Calu3 (cell line): ENCODE measurements at places on chromosomes 7 and 10.

- DNase-seq = no peak
- no peaks in the 10 kb centered on the region for H3K36me3 ChIP-seq
- no peak overlapping the region for H3K4me3 ChIP-seq
- no peaks in the 10 kb centered on the region for H3K4me1 ChIP-seq
These were observed 141.5 kb downstream of the EXOC4 start for GRCh38 chr7:133394369-133394768.

DNA sequence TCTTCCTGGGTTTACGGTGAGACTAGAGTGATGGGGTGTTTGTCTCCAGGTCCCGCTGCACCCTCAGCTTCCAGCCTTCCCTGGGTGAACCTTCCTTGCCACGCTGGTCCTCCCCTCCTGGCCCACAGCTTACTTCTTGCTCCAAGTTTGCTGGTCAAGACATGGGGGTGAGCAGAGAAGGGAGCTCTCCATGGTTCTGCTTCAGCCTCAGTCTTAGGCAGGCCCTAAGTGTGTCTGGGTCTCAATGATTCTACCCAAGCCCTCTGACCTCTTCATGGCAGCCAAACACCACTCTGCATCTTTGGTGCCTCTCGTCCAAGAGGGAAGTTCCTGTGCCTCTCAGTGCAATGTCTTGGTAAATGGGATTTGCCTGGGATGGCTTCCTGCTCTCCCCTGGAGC lies 356.5 kb upstream of the KLF6 start:
- no peak overlapping the region for H3K27ac ChIP-seq
- H3K27me3 ChIP-seq = no peaks in the 10 kb centered on the region
- no peak overlapping the region for H3K4me3 ChIP-seq
- no peaks in the 10 kb centered on the region for H3K36me3 ChIP-seq
- DNase-seq = no peak

GRCh38 chr7:34620425-34620824 lies 37.6 kb upstream of the NPSR1 start:
- no peak overlapping the region for H3K4me3 ChIP-seq
- no peak for DNase-seq
- H3K4me1 ChIP-seq = peaks cover 13% of the 10 kb centered on the region
- no peaks in the 10 kb centered on the region for H3K27me3 ChIP-seq
- no peaks in the 10 kb centered on the region for H3K36me3 ChIP-seq

GRCh38 chr7:99489235-99489634 lies 10.8 kb downstream of the ZNF394 start:
- H3K4me3 ChIP-seq = no peak overlapping the region
- H3K4me1 ChIP-seq = no peaks in the 10 kb centered on the region
- no peak overlapping the region for H3K27ac ChIP-seq

DNA sequence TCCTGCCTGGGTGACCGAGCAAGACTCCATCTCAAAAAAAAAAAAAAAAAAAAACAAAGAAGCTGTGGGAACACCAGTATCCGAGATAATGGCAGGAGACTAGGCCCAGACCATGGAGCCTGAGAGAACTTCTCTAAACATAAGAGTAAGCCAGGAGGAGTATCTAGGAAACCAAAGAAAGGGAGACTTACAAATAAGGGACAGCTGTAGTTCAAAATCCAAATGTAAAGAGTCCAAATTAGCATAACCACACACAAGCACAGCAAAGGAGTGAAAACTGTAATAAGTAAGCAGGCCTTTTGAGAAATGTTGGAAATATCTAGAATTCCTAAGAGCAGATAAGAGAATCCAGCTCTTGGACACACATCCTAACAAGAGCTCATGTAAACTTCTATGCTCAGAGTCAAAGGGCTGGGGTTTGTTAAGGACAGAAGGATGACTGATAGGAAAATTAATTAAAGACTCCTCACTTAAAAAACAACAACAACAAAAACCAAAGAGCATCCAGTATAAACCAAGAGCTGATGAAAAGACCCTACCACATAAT lies 15.8 kb downstream of the ZNF25 start:
- no peaks in the 10 kb centered on the region for H3K27me3 ChIP-seq
- H3K27ac ChIP-seq = no peak overlapping the region
- no peak for DNase-seq
- no peak overlapping the region for H3K4me3 ChIP-seq

GRCh38 chr10:28087661-28088351 lies 88.9 kb upstream of the ODAD2 start:
- H3K27me3 ChIP-seq = no peaks in the 10 kb centered on the region
- no peaks in the 10 kb centered on the region for H3K4me1 ChIP-seq
- peak; percentile 4 for DNase-seq
- H3K27ac ChIP-seq = no peak overlapping the region
- no peak overlapping the region for H3K4me3 ChIP-seq

DNA sequence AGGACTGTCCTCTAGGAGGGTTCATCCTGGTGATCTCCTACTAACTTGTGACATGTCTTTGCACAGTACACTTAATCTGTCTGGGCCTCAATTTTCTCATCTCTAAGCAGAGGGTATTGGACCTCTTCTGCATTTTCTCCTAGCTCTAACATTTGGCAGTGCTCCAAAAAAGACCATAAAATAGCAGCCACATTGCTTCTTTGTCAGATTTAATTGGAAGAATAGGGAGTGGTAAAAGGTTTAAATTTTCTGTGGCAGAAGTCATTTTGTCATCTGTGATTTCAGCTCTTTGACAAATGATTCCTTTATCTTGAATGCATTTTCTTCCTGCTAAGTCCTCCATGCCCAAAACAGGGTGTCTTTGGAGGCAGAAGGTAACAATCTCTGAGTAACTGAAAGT lies 289.9 kb upstream of the LRGUK start:
- no peak for DNase-seq
- no peaks in the 10 kb centered on the region for H3K4me1 ChIP-seq

DNA sequence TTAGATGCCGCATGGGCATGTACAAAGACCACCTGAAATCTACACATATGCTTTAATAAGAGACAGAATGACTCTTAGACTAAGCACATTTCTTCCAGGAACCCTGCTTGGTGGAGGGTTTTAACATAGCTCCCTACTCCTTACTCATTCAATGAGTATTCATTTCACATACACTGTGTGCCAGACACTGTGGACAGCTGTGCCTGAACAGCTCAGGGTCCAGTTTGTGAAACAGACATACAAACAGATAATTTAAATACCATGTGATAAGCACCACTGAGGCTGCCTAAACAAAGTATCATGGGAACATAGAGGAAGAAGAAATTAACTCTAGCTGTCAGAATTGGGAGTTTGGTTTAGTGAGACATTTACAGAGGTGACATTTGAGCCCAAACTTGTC lies 65.2 kb upstream of the ITPRID1 start:
- H3K27ac ChIP-seq = no peak overlapping the region
- no peaks in the 10 kb centered on the region for H3K36me3 ChIP-seq
- DNase-seq = no peak
- H3K4me3 ChIP-seq = no peak overlapping the region

DNA sequence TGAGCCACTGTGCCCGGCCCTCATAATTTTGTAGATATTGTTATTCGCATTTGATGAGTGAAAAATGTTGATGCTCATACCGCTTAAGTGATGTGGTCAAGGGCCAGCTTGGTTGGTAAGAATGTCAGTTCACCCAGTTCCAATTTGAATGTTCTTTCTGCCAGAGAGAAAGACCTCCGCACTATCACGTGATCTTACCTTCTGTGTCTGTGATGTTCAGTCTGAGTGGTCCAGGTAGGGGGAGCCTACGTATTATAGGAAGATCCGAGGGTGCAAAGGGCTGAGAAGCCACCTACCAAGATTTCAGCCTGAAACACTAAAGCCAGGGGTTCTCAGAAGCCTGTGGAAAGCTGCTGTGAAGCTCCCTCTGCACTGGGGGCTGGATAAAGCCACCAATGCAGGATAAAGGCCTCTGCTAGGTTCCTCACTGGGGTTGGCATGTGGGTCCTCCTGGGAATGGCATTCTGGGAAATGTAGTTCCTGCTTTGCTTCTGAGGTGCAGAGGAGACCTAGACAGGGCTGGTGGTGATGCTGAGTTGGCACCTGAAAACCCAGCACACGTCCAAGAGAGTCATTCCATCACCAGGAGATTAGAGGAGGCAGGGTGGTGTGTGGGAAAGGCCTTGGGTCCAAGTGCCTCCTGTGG lies 64.7 kb upstream of the AOAH start:
- H3K27ac ChIP-seq = no peak overlapping the region
- no peaks in the 10 kb centered on the region for H3K36me3 ChIP-seq
- peaks cover 9% of the 10 kb centered on the region for H3K4me1 ChIP-seq
- no peak overlapping the region for H3K4me3 ChIP-seq
